ENCODE measurements at places on chromosomes 6 and 20.

- no peak for DNase-seq
Observed at GRCh38 chr6:104604685-104605084, 255.0 kb downstream of the HACE1 start.

DNA sequence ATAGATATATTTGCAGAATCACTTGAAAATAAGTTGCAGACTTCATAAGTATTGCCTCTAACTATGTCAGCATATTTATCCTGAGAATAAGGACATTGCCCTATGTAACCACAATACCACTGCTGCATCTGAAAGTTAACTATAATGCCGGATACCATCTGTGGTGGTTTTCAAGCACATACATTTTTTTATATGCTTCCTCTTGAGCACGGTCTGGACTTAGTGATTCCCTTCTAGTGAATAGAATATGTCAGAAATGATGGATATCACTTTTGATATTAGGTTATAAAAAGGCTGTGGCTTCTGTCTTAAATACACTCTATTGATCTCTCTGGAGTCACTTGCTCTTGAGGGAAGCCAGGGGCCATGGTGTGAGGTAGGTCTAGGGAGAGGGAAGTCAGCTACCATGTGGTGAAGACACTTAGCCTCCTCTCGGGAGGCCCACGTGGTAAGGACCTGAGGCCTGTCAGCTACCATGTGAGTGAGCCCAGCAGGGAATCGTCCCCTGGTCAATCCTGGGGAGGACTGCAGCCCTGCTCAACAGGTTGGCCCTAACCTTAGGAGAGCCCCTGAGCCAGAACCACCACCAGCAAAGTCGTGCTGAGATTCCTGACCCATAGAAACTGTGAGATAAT, 57.5 kb downstream of the CCDC170 start:
- DNase-seq: no peak

DNA sequence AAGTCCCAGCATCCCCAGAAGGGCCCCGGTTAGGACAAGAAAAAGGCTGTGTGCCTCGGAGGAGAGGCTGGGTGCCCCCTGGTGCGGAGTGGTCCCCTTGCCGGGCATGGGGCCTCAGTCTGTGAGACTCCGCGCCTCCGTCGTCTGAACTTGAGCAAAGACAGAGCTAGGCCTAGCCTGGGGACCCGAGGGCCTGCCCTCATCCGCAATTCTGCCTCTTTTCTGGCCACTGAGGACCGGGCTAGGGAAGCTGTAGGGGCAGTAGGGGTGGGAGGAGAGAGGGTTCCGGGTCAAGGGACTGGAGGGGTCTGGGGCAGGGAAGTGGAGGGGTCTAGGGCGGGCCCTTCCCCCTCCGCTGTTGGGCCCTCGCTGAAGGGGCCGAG, 550 bp upstream of the HSPA12B start:
- DNase-seq: no peak

DNA sequence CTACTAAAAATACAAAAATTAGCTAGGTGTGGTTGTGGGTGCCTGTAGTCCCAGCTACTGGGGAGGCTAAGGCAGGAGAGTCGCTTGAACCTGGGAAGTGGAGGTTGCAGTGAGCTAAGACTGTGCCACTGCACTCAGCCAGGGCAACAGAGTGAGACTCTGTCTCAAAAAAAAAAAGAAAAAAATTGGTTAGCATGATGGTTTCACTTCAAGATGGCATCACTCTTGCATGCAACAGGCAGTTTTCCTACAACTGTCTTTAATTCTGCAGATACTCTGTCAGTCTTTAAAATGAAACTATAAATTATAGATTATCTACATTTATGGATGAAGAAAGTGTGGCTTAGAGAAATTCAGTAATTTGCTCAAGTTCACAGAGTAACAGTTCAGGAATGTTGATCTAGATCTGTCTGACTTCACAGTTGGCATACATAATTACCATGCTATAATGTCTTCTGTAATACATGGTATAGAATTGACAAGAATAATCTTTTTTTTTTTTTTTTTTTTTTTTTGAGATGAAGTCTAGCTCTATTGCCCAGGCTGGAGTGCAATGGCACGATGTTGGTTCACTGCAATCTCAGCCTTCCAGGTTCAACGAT, 27.0 kb downstream of the ITCH start:
- no peak for DNase-seq

DNA sequence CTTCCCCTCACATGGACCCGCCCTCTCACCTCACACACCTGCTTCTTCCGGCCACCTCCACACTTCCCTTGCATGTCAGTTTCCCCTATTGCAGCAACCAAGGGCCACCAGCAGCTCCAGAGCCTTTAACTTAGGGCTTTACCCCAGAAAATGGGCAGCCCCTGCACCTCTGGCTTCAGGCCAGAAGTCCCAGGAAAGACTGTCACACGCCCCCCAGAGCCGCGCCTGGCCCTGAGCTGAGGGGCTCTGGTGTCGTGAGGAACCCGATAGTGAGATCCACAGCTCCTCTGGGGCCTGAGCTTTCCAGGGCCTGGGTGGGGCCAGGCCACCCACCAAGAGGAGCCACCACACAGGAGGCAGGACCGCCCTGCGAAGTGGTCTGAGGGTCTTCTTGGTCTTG, 182.4 kb downstream of the DLL1 start:
- DNase-seq: no peak

DNA sequence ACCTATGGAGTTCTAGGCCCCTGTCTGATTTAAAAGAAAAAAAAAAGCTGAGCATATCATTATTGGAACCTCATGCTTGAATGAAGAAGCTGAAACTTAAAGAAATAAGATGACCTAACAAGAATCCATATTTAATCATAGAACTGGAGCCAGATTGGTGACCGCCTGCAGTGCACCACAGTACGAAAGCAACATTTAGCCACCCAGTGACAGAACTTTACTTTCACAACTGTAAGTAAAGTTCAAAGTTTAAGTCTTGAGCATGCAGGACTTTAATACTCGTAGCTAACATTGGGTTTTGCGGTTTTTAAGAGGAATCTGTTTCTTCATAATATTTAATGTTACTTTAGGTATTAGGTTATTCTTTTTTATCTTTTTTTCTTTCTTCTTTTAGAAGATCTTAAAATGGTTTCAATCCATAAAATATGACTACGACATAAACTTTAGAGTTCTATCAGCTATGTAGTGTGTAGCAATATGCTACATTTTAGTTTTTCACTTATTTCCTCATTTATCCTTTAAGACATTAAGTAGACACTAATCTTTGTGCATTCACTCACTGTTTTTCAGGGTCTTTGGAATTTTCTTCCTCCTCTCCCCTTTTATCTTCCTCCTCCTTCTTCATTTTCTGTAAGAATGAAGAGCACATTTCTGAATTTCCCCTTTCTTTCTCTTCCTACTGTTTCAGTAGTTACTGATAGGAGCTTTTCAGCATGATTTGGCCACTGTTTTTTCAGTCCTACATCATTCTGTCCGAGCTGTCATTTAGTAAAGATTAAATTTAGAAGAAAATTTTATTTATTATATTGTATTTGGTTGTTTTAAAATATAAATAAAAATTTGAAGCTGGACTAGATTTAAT, 514.1 kb downstream of the GRIK2 start:
- DNase-seq: no peak

DNA sequence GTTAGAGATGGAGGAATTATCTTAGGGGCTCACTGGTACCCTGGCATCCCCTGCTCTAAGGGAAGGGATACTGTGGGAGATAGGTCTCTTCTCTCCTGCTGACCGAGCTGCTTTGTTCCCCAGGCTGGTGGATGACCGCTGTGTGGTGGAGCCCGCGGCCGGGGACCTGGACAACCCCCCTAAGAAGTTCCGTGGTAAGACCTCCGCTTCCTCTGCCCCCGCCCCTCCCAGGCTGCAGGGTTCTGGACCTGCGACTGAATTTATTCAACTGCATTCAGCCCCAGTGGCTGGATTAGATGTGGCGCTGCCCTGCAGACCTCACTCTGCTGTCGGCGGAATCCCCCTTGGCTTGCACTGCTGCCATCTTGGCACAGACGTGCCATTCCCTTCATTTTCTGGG, 19.2 kb downstream of the ITPR3 start:
- DNase-seq: no peak

DNA sequence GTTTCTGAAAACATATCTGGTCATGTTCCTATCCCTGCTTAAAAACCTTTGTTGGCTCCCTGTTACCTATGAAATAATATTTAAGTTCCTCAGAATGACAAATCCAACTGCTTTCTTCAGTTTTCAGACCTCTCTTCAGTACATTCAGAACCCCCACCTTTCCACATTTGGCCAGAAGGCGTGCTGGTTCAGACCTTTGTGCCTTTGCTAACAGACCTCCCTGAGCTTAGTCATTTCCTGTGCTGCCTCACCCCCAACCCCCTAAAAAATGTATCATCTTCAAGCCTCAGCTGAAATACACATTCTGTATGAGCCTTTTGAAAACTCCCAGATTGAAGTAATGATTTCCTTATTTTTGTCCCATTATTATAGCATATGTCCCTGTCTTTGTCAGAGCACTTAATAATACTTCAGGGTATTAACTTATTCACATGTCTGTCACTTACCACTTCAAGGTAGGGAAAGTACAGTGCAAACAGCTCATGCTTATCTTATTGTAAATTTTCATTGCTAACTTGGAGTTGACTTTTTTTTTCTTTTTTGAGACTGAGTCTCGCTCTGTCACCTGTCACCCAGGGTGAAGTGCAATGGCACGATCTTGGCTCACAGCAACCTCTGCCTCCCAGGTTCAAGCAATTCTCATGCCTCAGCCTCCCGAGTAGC, 19.7 kb downstream of the FAM217A start:
- no peak for DNase-seq

- DNase-seq: no peak
Observed at GRCh38 chr20:44651684-44652423, at the start of gene ADA. Gene ADA (minus strand): TSS chr20:44651699. CDS start chr20:44651607, 92 bp downstream.

Measured in SHP77 (cell line).